Small intestine (tissue), 16 donors: ENCODE measurements at places on chromosomes 12 and 14. TPM values are rescaled to one million over a fixed set of nuclear protein-coding genes. Genes with fewer than 3 reads are reported as not detected.
A peak's percentile ranks its signal among the peaks of the same experiment; 100 is the strongest.

DNA sequence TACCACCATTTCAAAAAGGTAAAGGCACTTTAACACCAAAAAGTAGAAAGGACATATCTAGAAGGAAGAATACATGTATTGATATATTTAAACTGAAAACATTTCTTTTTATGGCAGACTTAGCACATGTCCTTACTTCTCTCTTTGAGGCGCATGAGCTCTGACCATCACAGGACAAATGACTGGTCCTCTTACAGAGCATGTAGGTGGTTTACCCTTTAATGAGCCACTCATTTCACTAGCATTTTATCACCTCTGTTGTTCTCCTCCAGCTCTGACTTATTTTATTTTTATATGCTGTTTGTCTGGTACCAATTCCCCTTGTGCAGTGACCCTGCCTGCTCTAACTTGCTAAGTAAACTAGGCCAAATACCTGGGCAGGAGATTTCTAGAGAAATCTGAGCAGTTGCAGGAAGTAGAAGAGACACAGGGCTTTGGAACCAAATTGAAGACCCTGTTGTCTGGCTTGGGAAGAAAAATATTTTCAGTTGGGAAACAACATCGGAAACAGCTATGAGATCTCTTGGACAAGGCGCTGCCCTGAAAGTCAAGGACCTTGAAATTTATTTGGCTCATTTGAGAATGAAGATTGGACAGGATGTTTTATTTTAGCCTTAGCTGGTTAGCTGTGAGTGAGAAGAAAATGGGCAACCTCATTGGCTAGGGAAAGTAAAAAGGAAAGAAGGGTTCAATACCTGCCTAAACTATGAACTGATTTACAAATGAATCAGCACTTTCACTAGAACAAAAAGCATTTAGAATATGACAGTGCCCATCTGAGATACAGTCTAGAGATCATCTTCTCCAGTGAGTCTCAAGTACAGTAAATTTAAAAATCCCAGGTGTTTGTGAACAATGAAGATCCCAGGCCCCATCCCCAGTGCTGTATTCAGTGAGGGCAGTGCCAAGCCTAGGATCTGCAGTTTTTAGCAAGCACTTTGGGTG, 374.4 kb downstream of the ZFP36L1 start:
- no peak for DNase-seq

Gene PPP1R1A
- polyA plus RNA-seq, result 3.0 TPM

GRCh38 chr12:51424094-51424661, 453 bp upstream of the SLC4A8 start:
- no peak for DNase-seq

Gene OVCH1
- polyA plus RNA-seq, result 0.01 TPM

GRCh38 chr12:108505129-108505528, 9.9 kb upstream of the FICD start:
- no peak for DNase-seq

Gene FZD10
- 1.6 TPM for polyA plus RNA-seq

Gene HOXC11
- 0.45 TPM for polyA plus RNA-seq

Gene ATL1
- polyA plus RNA-seq, result 2.4 TPM

DNA sequence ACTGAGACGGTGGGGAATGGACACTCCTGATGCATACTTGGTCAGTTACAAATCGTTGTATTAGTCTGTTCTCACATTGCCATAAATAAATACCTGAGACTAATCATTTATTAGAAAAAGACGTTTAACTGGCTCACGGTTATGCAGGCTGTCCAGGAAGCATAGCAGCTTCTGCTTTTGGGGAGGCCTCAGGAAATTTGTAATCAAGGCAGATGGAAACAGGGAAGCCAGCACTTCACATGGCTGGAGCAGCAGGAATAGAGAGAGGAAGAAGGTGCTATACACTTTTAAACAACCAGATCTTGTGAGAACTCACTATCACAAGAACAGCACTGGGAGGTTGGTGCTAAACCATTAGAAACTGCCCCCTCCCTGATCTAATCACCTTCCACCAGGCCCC, 418.2 kb downstream of the FLRT2 start:
- no peak for DNase-seq

- no peak for DNase-seq
Observed at GRCh38 chr14:35632676-35633075, 98.7 kb downstream of the INSM2 start.

DNA sequence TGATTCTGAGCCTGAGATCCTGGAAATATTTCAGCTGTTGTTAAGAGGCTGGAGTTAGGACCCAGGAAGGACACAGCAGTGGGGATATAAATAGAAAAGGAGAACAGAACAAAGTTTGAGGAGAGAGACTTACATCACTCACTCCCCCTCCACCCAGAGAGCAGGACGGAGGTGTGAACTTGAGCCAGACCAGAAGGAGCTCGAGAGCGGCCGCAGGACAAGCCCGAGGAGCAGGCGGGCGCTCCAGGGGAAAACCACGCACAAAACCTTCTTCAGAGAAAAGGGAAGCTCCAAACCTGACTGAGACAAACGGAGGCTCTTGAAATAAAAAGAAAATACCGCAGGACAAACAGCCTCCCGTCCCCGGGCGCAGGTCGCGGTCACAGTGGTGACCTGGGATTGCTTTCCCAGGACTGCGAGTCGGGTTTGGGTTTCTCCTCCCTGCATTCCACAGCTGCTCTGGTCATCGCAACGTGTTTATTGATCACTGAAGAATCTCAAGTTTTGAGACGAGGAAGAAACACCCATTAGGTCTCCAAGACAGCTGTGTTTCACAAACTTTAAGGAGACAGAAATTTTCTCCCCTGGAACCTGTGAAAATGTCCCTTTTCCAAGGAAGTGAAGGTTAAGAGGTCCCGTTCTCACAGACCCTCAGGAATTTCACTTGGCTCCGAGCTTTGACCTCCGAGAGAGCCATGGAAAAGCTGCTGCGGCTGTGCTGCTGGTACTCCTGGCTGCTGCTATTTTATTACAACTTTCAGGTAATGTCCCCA, at the start of gene ADGRD1:
ADGRD1 (plus strand) TSS at position 137 of the 773 bp plus-strand sequence; CDS start at position 696, 559 bp downstream.
- peak; percentile 72 for DNase-seq

DNA sequence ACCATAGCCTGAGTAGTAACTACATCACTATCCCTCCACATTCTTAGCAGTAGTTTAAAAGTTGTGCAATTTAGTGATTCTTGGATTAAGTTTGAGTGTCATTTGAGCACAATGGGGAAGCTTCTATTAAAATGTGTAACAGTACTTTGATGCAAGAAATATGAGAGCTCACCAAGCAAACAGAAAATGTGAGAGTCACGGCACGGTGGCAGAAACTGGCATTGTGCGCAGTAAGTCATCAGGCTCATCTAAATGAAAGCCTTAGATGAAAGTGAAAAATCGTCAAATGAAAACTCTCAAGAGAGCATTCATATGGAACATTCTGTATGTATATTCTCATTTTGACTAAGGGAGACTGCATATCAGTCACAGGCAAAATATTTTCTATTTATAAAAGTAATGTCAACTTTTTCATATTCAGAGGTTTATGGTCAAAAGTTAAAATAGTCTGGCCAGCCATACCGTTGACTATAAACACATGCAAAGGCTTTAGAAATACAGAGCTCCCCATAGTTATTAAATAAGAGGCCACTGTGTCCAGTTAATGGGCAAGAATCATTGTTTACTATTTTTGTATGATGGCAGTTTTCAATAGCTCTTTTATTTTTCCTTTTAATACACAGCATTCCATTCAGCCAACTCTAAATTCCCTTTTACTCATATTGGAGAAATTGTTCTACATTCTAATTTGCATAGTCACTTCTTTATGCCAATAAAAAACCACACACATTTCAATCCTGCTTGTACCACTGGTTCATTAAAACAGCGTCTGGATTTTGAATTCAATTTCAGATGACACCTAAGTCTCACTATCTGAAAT, 167.9 kb downstream of the PRKD1 start:
- DNase-seq, result no peak

Gene RD3L
- not detected for polyA plus RNA-seq

Gene RNASE3
- not detected for polyA plus RNA-seq

GRCh38 chr12:52604859-52605258, 3.6 kb upstream of the KRT72 start:
- no peak for DNase-seq

DNA sequence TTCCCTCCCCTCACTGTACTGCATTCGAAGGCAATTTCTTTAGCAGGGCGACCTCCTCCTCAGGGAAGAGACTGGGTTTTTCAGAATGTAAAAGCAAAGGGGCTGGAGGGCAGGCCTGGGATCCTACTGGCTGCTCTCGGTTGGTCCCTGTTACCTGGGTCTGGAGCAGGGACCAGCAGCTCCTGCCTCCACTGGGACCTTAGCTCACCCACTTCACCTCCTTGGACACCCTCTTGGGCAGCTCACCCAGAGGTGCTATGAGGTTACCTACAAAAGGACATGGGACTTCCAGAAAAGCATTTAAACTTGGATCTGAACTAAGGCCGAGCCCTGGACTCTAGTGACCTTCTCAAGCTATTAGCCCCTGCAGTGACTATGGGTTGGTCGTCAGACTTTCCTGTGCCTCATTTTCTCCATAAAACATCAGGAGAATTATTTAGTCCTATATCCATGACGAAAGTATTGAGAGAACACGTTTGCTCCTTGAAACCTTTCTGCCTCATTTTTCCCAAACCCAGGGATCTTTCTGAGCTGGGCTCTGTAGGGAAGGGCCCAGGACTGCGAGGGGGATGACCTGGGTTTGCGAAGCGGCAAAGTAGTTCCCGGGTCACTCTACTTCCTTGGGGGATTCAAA, 65.0 kb downstream of the FBXL14 start:
- no peak for DNase-seq

DNA sequence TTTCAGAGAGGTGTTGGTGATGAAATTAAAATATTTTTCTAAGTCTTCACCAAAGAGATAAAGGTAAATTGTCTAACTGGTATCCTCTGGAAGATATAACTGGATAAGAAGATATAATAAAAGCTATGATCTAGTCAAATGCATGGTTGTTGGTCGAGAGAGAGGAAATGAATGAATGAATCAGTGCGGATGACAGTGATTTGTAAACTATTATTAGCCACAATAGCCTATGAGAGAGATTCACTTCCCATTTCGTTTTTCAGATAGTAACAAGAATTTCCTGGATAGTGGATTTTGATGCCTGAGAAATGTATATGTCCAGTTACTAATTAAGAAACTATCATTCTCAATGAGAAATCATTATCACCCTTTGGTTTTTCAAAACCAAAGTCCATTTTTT, 63.1 kb downstream of the HEATR5A start:
- DNase-seq, result no peak

Gene AMN1
- 8.4 TPM for polyA plus RNA-seq

DNA sequence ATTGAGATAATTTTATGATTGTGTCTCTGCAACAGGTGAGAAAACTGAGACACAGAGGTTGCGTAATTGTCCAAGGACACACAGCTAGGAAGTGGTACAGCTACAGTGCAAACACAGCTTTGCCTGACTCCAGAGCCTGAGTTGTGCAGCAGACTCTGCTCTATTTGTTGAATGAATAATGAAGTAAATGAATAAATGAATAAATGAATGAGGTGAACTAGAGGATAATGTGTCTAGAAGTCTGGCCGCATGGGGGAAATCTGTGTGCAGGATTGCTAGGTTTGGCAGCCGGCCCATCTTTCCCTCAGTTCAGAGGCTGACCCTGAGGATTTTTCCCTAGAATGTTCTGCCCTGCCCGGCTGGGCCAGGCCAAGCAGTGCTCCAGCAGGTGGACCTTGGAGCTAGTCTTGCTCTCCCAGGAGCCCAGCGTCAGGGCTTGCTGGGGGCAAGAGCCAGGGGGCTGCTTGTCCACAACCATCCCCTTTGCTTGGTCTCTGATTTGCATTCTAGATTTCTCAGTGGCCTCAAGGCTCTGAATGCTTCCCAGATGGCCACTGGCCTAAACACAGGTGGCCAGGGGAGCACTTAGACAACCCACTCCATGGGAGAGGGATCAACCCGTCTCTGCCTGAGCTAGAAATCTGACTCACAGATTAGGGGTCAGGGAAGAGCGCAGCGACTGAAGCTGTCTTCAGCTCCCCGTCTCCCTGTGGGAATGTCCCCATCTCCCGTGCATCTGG, 225.2 kb downstream of the C12orf75 start:
- peak; percentile 16 for DNase-seq

Gene TAS2R30
- 0.12 TPM for polyA plus RNA-seq

Gene GPHB5
- not detected for polyA plus RNA-seq

GRCh38 chr12:118404876-118405521, 28.6 kb downstream of the SUDS3 start:
- DNase-seq, result peak; percentile 61

DNA sequence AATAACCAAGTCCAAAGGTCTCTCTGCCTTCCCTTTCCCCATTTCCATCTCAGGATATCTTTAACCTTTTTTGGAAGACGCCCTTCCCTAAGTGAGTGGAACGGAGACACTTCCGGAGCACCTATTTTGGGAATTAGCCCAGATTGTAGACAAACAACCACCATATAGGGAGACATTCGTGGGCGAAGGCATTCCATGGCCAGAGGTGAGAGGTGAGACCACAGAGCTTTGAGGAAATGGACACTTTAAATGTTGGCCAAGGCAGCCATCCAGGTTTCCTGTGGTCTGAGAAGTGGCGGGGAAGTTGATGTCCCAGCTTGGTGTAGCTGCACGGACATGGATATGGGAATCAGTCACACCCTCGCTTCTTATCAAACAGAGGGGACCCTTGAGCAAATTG, 69.4 kb upstream of the BDKRB2 start:
- DNase-seq, result peak; percentile 25
